ENCODE measurements at places on chromosomes 7 and 10.

GRCh38 chr10:79391231-79392019 lies 44.2 kb downstream of the PPIF start:
- no peak for DNase-seq

DNA sequence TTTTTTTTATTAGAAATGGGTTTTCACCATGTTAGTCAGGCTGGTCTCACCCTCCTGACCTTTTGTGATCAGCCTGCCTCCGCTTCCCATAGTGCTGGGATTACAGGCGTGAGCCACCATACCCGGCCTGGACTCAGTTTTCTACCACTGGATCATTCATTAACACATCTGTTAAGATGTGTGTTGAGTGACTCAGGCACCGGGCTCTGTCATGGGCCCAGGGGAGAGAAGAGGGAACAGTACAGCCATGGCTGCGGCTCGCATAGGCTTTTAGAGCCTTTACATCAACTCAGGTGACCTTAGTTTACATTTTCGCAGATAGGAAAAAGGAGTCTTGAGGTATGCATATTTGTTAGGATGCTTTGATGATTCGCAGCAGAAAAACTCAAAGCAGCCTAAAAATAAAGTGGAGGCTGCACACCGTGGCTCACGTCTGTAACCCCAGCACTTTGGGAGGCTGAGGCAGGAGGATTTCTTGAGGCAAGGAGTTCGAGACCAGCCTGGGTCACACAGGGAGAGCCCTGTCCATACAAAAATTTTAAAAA lies 3.1 kb upstream of the ARPC1B start:
- no peak for DNase-seq

DNA sequence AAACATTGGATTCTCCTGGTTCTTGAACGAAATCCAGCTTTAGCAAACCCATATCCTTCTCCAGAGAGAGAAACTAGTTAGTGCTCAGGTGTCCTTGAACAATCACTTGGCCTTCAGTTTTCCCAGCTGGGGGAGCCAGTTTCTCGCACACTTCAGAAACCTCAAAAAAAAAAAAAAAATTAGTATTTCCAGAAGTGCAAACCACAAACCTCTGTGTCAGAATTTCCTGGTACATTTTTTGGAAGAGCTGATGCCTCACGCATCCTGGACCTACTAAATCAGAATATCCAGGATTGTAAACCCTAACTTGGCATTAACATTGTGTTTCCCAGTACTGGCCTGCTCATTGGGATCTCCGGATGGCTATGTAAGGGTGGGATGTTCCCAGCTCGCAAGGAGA lies 143.4 kb upstream of the EGR2 start:
- no peak for DNase-seq

DNA sequence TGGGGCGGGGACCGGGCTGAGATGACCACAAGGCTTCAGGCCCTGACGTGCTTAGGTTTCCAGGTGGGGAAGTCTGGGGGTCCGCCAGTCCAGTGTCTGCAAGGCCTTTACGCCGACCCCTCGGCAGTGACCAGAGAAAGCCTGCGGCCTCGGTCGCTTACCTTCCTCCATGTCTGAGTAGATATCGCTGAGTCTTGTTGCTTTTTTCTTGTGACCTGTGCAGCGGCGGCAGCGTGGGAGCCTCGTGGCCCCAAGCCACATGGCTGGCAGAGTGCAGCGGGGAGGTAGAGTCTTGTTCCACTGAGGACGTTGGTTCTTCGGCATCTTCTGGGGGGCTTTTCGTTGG lies 329 bp downstream of the NOLC1 start:
- no peak for DNase-seq

DNA sequence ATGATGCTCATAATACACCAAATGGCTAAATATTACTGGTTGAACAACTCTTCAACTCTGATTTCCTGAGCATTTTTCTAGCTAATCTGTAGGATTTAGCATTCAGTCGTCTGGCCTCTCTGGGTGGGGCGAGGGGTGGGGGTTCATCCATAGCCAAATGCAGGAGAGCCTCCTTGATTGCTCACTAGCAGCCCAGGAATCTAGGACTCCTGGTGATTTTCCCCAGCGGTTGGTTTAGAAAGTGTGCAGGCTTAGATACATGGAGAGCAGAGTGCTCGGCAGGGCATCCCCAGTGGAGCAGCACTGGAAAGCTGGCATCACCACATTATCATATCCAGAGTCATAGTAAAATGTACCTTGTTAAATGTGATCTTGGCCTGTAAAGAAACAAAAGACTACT lies 136.1 kb downstream of the DYNC1I1 start:
- DNase-seq: no peak

- DNase-seq: no peak
Measured at GRCh38 chr10:67670401-67670800, 25.6 kb downstream of the CTNNA3 start.

GRCh38 chr7:154792436-154793055 lies 210.4 kb downstream of the PAXIP1 start:
- DNase-seq: no peak

GRCh38 chr10:106082865-106083264 lies 1081.6 kb downstream of the SORCS1 start:
- DNase-seq: no peak

DNA sequence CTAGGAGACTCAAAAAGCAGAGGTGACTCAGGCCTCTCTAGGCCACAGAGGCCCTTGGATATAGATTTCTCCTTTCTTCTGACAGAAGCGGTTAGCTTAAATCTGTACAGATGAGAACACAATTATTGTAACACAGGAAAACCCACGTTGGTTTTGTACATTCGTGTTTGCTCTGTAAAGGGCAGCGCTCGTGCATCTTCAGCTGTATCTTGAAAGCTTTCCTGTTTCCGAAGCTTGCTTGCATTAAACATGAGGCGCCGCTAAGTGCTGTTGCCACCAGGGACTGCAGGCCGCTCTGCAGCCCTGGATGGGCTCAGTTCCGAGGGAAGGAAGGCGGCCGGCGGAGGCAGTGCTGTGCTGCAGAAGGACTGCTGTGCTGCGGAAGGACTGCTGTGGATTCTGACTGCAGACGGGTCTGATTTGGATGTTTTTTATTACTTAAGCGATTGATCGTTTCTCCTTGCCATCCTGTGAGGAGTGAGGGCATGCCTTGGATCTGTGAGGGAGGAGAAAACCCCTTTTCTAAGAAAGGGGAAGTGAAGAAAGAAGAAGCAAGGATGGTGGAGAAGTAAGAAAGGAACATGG lies 53.3 kb downstream of the FHIP2A start:
- DNase-seq: no peak

- no peak for DNase-seq
Measured at GRCh38 chr10:56012101-56012500, 349.0 kb downstream of the ZWINT start.

- no peak for DNase-seq
Measured at GRCh38 chr7:55006499-55006898, 12.3 kb upstream of the EGFR start.

GRCh38 chr7:147535701-147536111 lies 1054.9 kb upstream of the C7orf33 start:
- DNase-seq: no peak

GRCh38 chr10:101770331-101771215 lies 5.3 kb downstream of the FGF8 start:
- no peak for DNase-seq

DNA sequence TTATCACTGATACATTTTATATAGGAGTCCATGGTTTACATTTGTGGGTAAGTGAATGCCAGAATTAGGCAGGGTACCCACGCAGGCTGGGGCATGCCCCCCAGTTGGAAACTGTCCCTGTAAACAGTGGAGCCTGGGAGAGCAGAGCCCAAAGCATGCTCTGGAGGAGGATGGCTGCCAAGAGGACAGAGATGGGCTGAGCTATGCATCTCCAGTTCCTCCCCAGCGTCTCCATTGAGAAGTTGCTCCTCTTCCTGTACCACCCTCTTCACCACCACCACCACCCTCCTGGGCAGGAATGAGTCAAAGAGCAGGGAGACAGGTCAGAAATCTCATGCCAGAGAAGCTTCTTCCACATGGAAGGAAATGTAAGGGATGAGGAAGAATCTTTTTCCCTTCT lies 67.7 kb upstream of the KMT2E start:
- no peak for DNase-seq

DNA sequence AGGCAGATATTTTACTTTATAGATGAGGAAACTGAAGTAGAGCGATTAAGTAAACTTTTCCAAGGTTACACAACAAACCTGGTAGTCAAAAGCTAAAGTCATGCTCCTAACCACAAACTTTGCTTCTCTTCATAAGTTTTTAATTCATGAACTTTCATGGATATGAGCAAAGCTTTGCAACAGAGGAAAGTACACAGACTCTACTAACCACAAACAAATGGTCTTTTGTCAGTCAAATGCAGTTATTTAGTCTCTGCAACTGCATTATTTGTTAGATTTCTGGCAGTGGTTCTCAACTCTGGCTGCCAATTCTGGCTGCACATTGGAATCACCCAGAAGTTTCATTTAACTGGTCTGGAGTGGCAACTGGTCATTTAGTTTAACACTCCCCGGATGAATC lies 140.6 kb upstream of the TMEM168 start:
- DNase-seq: no peak

DNA sequence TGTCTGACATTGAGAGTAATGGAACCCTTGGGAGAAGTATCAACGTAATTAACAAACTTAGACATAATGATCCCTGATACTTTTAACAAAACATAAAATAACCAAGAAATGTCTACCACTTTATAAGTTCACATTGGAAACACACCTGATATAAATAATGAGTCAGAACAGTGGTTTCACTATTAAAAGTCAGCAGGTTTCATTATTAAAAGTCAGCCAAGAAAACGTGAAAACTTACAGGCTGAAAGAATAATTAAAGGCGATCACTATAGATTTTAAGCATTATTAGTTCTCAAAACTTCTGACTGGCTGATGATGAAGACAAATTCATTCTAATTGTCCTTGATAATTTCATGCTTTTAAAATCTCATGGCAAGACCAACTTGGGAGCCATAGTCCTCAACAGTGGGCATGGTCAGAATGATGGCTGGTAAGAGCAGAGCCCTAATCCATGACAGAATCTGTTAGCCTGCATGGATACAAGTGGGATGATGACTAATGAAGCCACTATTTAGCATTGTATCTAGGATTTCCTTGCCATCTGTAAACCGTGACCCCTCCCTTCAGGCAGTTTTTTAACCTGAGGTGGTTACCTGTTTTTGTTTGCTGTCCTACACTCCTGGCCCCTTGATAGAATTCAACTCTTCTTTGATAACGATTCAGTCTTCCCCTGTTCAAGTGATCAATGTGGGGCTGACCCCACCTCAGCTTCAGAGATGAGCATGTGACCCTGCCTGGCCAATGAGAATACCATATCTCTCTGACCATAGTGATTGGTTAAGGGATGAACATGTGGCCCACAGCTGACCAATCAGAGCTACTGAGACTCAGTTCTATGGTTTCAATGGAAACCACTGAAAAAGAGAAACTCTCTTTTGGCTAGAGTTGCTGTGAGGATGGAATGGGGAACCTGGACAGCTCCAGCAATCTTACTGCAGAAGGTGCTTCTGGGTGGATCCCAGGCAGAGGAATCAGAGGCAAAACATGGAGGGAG lies 151.0 kb downstream of the PLPP4 start:
- no peak for DNase-seq

DNA sequence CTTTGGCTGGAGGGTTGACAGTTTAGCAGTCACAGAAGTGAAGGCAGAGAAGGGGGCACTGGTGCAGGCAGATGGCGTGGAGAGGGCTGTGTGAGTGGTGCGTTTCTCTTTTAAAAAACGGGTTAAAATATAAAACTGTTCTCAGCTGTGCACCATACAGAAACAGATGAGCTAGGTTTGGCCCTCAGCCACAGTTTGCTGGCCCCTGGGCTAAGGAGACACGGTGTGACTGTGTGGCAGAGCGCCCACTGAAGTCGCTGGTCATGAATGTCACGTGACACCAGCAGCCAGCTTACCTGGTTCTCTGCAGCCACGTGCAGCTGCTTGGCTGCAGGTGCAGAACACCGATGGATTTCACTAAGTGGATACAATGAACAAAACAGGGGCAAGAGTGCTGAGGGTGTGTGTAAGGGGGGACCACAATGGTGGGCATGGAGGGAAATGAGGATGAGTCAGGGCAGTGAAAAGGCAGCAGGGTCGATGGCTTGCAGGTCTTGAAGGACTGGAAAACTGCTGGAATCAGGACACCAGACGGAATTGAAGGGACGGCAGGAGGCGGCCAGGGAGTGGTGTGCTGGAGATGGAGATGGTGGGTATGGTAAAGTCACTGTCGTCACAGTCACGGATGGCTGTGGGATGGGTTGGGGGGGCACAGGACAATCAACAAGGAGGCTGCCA lies 7.4 kb downstream of the ZNF746 start:
- DNase-seq: peak; percentile 62

Measured in LNCaP clone FGC (cell line).